ENCODE measurements at places on chromosomes 16 and 17.

DNA sequence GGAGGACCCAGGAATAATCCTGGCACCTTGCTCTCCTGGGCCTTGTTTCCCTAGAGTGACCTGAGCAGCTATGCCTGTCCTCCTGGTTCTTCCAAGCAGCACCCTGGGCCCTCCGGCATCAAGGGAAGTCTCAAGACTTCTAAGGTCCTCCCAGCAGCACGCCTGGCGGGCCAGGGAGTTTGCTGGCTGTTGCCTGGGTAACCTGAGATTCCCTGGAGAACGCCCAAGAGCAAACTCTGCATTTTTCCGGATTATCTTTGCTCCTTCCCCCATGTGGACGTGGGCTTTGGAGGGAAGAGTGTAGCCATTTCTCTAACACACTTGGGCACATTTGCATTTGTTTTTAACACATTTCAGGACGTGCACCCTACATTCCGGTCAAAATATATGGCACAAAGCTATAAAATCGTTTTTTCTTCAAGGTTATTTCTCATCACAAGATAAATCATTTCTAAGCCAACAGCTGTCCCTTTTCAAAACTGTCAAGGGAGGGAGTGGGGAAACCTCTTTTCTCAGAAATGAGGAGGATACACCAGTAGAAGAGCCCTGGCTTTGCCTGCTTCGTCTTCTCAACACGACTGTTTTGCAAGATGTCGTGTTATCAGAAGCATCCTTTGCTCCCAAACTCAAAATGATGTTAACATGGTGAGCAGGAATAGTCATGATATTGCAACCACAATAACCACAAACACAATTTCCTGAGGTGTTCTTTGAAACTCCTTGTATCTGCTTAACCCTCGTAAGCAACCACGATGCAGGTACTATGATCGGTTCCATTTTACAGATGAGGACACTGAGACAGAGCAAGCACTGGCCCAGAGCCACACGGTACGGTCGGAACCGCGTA, 116.5 kb downstream of the ADCY9 start:
- no peak for DNase-seq

GRCh38 chr17:4673169-4673568, 30.8 kb downstream of the PELP1 start:
- no peak for DNase-seq

DNA sequence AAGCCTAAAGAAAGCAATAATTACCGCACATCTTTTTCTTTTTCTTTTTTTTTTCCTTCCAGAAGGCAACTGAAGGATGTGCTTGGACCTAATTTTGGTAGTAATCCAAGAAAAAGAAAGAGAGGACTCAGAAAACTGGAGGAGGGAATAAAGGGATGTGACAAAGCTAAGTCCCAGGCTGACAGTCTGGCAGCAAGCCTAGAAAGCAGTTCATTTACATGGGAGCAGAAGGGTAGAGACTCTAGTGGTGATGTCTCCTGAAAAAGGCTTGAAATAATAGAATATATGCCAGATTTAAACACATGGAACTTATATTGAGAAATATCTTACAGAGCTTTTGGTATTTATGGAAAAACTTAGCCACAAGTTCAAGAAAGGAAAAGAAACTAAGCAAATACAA, 101.0 kb upstream of the SHISA6 start:
- no peak for DNase-seq

DNA sequence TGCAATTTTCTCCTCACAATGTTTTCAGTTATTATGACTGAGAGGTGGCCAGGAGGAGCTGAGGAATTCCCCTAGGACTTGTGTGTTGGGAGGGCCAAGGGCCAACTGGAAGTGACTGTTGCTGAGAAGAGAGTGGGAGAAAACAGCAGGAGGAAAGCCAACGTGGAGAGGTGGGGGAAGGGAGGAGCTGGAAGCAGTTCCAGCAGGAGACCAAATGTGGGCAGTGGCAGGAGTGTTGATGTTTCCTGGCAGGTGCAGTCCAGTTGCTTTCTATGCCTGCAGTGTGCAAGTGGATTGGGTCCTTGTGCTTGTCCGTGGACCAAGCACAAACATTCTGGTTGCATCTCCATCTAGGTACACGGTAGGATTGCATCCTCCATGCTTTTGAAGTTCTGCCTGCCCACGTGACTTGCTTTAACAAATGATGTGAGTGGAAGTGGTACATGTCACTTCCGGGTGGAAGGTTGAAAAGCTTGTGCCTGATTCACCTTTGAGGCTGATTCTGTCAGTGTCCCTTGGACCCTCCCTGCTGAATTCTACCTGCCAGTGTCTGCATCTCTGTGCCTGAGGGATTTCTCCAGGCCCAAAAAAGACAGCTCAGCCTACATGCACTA, 54.7 kb upstream of the CRHR1 start:
- DNase-seq: no peak

GRCh38 chr17:43723697-43724359, 34.8 kb downstream of the SOST start:
- no peak for DNase-seq

- DNase-seq: no peak
Observed at GRCh38 chr17:34107019-34107418, 148.1 kb upstream of the CCL2 start.

DNA sequence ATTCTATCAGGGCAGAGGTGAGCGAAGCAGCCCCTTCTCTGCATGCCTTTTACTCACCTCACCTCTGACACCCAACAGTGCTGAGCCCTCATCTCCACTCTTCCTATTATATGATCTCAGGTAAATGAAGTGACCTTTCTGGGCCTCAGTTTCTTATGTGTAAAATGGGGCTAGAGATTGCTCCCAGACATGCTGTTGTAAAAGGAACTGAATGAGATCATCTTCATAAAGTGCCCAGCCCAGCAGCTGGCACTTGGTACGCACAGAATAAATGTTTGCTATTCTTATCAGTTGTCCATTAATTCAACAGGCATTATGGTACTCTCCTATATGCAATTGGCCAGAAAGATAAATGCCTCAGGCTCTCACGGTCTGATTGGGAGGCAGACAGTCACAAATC, 4.5 kb upstream of the GALK1 start:
- DNase-seq: no peak

DNA sequence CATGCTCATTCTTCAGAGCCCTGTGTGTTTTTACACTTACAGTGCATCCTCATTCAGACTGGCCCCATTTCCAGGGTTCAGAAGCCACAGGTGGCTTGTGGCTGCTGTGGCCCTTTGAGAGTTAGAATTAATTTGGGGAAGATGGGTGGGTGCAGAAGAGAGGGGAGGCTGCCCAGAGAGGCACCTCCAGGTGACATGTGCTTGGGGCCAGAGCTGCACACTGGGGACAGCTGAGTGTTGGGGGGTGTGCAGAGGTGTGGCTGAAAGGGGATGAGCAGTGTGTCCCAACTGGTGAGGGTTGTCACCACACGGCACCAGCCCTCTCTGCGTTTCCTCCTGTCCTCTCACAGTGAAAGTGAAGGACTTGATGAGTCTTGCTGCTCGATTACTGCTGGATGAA, 6.9 kb upstream of the EIF1 start:
- DNase-seq: no peak

GRCh38 chr17:82225368-82226029, 3.3 kb upstream of the SLC16A3 start:
- DNase-seq: no peak

DNA sequence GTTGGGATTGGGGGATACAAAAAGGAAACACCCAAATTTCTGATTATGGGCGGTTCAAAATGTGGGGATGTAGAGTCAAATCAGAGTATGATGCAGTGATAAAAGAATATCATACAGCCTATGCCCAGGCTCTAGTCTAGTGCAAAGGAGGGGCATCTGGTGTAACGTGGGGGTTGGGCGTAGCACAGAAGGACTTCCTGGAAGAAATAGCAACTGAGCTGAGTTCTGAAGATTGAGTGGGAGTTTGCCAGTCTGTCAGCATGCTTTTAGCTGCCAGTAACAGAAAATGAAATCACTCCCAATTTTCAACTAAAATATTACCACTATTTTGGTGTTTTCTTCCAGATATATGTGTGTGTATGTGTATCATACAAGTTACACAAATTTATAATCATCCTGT, 196.9 kb downstream of the SPECC1 start:
- DNase-seq: no peak

- DNase-seq: no peak
Observed at GRCh38 chr17:21176773-21177395, 37.1 kb downstream of the TMEM11 start.

DNA sequence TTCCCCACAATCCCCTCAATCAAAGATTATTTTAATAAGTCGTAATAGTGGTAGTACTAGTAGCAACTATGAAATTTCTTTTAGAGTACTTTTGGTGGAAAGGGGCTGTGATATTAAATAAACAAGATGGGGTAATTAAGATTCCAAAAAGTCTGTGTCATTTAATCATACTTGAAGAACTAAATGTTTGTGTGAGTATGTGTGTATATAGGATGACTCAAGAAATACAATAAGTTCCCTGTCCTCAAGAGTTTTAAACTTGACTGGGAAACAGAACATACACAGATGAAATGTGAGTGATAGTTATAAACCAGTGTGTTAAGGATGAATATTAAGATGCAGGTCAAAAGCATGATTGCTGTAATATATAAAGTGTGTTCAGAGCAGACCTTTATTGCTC, 2.3 kb downstream of the ALDH3A2 start:
- DNase-seq: no peak

GRCh38 chr16:27748868-27749546, 199.1 kb downstream of the KATNIP start:
- DNase-seq: no peak

DNA sequence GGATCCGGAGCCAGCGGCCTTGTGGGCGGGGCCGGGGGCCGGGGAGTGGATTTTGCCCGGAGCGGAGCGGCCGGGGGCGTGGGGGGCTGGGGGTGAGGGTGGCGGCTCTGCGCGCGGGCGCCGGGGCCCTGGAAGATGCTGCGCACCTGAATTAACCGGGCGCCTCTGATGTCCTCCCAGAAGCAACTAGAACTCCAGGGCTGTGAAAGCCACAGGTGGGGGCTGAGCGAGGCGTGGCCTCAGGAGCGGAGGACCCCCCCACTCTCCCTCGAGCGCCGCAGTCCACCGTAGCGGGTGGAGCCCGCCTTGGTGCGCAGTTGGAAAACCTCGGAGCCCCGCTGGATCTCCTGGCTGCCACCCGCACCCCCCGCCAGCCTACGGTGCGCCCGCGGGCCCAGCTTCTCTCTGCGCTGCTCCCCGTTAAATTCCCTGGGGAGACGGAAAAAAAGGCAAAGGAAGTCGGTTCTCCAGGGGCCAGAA, 549 bp downstream of the SLC26A11 start:
- DNase-seq: no peak

DNA sequence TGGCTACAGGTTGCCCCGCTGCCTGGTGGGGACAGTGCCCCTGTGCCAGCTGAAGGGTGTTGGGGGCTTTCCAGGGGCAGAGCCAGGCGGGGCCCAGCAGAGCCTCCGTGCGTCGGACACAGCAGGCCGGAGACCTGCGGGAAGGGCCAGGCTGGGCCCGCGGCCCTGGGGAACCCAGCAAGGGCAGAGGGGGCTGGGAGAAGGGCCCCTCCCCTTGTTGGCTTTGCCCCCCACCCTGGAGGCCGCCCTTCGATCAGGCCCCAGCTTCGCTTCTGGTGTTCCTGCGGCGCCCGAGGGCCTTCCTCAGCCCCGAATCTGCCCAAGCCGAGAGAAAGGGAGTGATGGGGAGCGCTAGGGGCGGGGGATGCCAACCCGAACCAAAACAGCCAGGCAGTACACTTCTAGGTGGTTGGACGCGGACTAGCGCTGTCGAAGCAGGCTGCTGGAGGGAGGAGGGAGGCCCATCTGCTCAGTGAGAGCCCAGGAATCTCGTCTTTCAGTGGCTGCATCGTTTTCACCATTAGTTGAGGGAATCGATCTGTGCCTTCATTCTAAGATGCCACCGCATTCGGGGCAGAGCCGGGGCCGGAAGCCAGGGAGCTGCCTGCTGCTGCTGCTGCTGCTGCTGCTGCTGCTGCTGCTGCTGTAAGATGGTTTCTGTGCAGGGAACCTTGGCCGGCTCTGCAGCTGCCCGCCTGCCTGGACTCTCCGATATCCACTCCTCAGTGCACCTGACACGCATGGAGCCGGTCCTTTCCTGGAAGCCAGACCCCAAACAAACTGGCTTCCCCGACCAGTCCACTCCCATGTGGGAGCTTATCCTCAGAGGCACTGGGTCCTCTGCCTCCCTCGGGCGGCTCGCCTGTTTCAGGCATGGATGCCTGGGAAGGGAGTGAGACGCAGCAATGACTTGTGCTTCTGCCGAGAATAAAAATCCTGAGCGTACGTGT, 1.7 kb downstream of the JPH3 start:
- no peak for DNase-seq

DNA sequence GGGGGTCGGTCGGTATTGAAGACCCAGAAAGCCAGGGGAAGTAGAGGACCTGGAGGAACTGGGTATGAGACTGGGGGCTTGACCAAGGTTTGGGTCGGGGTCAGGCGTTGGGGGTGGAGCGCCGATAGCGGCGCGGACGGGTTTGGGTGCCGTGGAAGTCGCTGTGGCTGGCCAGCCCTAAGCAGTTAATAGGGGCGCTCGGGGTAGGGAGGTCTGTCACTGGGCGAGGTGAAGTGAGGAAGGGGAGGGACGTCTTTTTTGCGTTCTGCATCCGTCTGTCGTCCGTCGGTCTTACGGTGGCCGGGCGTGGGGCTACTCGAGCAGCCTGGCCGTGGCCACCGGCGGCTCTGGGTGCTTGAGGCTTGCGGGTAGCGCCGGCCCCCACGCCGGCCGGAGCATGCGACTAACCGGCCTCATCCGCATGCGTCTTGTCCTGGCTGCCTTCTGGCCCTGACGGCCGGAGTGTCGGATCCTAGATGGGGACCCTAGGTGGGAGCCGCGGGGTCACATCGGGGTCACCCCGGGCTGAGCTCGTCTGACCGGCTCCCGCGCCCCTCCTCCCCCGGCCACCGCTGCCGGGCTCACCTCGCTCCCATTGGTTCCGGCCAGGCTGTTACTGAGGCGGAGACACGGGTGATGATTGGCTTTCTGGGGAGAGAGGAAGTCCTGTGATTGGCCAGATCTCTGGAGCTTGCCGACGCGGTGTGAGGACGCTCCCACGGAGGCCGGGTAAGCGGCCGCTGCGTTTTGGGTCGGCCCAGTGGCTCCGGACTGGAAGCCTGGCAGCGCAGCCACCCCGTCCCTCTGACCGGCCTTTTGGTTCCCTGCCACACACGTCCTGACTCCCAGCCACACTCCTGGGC, 10.3 kb upstream of the TMEM88 start:
- DNase-seq: peak; percentile 71
